ENCODE measurements at places on chromosomes 3 and 15.

DNA sequence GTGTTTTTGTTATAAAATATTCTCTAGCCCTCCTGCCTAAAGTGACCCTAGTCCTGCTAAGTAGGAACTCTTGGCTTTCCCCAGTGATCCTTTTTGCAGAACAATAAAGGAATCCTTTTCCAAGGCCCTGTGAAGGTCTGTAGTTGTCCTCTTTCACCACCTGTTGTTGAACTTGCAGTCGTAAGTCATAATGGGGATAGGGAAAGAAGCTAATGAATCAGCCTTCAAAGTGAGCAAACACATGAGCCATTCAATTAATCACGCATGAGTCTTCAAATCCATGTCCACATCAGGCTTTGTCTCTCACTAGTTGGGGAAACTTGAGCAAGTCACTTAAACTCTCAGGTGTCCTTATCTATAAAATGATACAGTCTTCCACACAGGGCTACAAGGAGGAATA is 27.6 kb downstream of the ZNF860 start:
- no peak for DNase-seq

GRCh38 chr15:29952225-29952624 is 130.0 kb upstream of the TJP1 start:
- DNase-seq: no peak

DNA sequence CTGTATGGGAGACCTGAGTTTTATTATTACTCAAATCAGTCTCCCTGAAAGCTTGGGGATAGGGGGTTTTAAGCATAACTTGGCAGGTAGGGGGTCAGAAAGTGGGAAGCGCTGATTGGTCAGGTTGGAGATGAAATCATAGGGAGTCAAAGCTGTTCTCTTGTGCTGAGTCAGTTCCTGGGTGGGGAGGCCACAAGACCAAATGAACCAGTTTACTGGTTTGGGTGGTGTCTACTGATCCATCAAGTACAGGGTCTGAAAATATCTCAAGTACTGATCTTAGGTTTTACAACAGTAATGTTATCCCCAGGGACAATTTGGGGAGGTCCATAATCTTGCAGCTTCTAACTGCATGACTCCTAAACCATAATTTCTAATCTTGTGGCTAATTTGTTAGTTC is 17.8 kb upstream of the IQCF6 start:
- no peak for DNase-seq

GRCh38 chr15:41971895-41972252 is 483 bp downstream of the EHD4 start:
- peak; percentile 13 for DNase-seq

DNA sequence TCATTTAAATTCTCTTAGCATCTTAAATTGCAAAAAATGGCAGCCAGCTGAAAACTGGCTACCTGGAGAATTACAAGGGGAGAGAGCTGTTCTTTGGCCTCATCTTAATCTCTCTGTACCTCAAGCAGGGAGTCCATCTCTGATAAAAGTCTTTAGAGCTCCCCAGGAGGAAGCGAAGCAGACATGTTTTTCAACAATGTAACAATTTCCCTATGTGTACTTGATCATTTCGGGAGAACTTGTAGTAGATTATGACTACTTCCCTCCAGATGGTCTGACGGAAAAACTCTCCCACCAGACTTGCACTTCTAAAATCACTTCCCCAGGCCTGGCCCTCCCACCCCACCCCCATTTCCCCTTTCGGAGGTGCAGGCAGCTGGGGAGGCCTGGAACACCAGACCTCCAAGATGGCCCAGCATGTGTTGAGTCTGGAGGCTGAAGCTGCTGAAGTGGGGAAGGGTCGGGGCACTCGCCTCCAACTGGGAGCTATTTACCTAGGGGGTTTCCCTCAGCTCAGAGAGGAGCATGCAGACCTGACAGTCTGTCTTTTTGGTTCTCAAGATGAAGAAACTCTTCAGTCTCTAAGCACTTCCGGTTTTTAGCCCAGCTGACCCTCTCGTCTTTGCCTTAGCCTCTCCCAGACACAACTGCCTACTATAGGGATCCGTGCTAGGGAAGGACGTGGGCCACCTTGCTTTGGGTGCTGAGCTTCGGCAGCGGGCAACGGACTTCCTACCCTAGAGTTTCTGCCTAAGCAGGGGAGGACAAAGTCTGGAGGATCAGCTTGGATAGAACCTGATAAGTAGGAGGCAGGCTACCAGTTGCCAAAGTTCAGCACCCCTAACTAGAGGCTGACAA is 164.0 kb upstream of the TBL1XR1 start:
- no peak for DNase-seq

DNA sequence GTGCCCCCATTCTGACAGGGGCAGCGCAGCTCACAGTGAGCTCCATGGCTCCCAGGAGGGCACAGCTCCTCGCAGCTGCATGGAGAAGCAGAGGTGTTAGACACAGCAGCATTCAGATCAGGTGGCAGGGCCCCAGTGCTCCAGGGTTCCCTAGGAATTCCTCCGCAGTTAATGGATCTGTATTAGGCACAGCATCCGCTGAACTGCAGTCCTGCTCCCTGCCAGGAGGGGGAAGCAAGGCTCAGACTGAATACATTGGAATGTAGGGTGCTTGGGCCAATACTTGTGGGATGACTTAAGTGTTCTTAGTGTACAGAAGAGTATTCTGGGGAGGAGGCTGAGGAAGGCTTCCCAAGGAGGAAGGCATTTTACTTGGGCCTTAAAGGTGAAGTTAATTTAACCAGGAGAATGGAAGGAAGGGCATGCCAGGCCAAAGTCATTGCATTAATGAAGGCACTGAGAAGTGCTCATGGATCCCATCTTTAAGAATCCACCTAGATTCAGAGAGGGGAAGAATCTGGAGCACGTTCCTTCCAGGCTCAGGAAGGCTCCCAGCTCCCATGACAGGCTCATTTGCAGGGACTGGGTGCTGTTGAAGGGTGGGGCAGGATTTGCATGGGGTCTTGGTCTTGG is 111.6 kb downstream of the RAB11A start:
- DNase-seq: peak; percentile 76
